ENCODE measurements at places on chromosomes 16 and 17. TPM values are rescaled to one million over a fixed set of nuclear protein-coding genes. Genes with fewer than 3 reads are reported as not detected.

The RGS9 gene
- total RNA-seq: 3.2 TPM

The VMO1 gene
- total RNA-seq: not detected

The GCGR gene
- total RNA-seq: not detected

The DNAAF8 gene
- total RNA-seq: 0.29 TPM

The RARA gene
- total RNA-seq: 71.2 TPM

DNA sequence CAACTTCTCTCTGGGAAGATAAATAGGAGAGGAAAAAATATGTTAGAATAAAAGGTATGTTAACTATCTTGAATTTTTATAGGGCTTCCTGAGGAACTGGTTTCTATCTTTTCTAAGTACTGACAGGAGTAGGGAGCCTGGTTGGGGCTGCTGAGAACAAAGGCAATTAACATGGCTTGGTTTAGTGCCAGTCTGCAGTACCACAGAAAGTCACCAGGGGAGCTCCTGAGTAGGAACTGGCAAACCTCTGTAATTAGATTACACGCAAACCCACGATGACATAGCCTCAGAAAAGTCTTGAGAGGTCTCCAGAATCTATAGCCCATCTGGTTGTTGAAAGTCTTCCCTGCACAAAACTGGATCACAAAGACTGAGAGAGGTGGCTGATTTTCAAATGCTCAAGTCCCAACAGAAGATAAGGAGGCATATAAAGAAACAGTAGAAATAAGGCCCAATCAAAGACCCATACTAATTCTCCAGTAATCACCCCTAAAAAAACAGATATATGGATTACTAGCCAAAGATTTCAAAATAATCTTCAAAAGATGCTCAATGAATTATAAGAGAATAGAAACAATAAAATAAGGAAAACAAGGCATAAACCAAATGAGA lies 11.7 kb upstream of the CNTNAP4 start:
- no peak for DNase-seq

- DNase-seq: no peak
These were observed 423.3 kb upstream of the MAF start for GRCh38 chr16:80023865-80024264.

DNA sequence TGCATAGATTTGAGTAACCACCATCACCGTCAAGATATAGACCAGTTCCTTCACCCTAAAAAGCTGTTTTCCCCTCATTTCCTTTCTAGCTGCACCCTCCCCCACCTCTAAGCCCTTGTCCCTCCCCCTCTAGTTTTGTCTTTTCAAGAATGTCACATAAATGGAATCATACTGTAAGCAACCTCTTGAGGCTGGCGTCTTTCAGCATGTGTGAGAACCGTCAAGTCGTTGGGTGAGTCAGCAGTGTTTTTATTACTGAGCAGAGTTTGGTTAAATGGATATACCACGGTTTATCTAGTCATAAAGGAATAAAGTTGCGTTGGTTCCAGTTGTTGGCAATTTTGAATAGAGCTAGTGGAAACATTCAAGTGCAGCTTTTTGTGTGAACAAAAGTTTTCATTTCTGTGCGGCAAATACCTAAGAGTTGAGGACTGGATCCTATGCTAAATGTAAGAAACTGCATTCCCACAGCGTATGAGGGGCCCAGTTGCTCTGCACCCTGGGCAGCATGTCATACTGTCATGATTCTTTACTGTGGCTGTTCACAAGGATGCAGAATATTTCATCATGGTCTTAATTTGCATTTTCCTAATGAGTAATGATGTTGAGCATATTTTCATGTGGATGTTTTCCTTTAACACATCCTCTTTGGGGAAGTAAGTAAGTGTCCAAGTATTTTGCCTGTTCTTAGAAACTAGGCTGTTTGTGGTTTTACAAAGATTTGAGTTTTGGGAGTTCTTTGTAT lies 264.3 kb downstream of the CPPED1 start:
- DNase-seq: no peak

DNA sequence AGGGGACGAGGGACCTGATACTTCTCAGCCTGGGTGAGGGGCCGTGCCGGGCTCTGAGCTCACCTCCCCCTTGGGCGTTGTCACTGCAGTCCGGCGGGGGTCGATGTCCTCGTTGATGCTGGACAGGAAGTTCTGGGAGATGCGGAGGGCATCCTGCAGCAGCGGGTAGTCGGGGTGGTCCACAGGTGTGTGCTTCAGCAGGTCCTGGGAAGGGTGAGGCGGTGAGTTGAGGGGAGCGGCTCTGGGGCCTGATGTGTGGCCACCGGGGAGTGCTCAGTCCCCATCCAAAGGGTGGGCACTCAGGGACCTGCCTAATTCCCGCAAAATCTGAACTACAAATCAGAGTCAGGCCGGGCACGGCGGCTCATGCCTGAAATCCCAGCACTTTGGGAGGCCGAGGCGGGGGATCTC lies 75.6 kb downstream of the TIMM22 start:
- DNase-seq: no peak

GRCh38 chr16:85888405-85889331 lies 10.3 kb upstream of the IRF8 start:
- no peak for DNase-seq

DNA sequence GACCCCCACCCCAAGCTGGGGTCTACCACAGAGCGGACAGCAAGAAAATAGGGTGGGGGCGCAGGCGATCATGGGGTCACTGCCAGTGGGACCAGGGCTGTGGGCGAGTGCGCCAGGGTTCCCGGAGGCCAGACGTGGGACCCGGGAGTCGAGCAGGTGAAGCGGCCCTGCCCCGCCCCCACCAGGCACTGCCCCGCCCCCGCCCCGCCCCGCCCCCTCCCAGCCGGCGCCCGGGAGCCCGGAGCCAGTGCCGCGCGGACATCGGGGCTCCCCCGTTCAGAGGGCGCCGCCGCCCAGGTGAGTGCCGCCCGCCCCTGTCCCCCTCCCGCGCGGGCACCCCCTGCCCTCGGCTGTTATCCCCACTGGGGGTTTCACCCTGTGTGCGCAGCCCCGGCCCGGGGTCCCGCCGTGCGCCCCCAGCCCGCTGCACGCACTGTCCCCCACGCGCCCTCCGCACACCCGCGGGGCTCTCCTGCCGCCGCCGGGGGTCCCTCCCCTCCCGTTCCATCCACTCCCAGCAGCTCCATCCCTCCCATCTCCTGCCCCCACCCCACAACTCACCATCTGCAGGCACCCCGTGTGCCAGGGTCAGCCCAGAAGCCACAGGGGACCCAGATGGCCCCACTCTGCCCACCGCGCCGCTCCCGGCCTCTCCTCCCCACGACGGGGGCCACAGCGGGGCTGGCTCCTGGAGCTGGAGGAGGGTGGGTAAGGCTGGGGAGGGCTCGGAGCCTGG lies at the start of gene SSTR5:
SSTR5 (plus strand) TSS at position 222 of the 736 bp plus-strand sequence. CDS start 6,122 bp downstream, outside the sequence.
- no peak for DNase-seq

DNA sequence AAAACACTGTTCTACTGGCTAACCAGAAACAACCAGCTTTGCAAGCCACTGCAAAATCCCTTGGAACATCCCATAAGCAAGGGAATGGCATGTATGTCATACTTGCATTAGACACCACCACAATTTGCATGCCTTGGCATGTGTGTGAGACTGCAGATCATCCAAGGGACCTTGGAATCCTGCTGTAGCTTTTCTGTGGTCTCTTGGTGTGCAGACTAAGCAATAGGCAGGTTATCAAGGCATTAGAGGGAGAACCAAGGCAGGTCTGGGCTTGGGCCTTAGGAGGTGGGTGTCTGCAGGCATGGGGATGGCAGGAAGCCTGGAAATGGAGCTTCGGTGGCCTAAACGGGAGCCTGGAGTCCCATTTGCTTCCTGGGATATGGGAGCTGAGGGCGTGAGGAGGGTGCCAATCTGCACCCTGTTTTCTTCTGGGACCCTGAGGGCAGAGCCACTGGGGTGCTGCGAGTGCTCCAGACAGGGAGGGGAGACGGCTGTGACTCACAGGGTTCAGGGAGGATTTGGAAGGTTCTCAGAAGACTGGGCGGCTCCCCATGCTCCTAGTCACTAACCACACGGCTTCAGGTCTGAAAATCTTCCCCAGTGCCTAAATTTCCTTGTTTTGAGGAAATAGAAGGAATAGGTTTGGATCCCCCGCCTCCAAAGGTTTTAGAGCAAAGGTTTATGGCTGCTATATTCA lies 36.6 kb downstream of the FAM20A start:
- no peak for DNase-seq

- DNase-seq: no peak
These were observed 69.4 kb upstream of the LHX1 start for GRCh38 chr17:36867716-36868341.

GRCh38 chr16:81633147-81633619 lies 145.9 kb upstream of the PLCG2 start:
- DNase-seq: no peak

DNA sequence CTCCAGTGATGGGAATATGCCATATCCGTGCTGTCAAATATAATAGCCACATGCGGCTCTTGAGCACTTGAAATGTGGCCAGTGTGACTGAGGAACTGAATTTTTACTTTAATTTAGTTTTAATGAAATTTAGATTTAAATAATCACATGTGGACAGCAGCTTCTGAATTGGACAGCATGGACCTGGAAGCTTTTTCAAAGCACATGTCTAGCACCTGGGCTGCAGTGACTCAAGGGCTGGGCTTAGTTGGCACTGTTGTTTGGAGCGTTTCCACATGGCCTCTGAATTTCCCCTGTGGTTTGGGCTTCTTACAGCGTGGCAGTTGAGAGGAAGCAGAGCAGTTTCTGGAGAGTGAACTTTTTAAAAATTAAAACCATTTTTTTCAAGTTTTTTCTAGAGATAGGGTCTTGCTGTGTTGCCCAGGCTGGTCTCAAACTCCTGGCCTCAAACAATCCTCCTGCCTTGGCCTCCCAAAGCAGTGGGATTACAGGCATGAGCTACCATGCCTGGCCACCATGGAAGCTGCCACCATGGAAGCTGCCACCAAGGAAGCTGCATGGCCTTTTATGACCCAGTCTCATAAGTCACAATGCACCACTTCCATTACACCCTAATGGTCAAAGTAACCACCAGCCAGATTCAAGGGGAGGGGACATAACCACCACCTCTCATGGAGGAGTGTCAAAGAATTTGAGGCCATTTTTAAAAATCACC lies 6.7 kb upstream of the TOB1 start:
- DNase-seq: no peak

- no peak for DNase-seq
These were observed 43.4 kb downstream of the CPD start for GRCh38 chr17:30422171-30422570.

DNA sequence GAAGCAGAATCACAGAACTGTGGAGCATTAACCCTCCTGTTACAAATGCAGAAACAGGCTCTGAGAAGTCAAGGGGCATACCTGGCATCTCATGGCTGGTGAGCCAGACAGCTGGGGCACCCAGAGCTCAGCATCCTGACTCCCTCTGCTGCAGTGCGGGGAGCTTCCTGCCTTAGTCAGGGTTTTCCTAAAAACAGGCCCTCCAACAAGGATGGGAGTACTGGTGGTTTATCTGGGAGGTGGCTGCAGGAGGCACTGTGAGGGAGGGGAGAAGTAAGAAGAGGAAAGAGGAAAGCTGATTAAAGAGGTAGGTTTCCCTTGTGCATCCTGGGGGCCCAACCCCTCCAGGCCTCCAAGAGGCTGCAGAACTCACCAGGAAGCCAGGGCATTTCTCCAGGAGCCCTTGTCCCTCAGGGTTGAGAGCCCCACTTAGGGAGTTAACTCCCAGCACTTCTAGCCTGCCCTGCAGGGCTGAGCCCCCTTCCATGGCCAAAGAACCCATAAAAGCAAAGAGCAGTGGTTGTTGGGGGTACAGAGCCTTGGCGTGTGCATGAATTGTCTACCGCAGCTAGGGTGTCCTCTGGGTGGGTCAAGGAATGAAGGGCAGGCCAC lies 261.5 kb upstream of the RPL38 start:
- no peak for DNase-seq

DNA sequence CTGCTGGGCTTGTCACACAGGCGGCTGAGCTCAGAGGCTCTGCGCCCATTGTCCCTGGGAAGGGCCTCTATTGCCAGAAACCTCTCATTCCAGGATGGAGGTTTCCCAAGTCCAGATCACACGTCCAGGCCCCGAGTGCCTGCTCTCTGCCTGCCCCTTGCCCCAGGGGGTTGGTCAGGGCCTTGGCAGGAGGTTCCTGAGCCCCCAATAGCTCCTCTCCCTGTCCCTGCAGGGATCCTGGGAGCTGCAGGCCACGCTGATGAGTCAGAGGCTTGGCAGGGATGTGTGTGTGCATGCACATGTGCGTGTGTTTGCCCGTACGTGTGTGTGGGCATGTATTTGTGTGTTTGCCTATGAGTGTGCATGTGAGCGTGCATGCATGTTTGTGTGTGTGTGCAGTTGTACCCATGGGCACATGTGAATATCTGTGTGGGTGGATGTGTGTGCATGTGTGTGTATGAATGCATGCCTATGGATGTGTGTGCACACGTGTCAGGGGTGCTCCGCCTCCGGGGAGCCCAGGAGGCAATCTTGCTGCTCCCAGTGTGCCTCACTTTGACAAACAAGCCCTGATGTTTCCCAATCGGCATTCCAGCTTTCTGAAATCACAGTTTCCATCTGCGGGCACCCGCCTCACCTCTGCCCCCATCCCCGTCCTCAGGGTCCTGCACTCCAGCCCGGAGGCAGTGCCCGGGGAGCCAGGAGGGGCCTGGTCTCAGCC lies 98.4 kb upstream of the GSE1 start:
- no peak for DNase-seq

DNA sequence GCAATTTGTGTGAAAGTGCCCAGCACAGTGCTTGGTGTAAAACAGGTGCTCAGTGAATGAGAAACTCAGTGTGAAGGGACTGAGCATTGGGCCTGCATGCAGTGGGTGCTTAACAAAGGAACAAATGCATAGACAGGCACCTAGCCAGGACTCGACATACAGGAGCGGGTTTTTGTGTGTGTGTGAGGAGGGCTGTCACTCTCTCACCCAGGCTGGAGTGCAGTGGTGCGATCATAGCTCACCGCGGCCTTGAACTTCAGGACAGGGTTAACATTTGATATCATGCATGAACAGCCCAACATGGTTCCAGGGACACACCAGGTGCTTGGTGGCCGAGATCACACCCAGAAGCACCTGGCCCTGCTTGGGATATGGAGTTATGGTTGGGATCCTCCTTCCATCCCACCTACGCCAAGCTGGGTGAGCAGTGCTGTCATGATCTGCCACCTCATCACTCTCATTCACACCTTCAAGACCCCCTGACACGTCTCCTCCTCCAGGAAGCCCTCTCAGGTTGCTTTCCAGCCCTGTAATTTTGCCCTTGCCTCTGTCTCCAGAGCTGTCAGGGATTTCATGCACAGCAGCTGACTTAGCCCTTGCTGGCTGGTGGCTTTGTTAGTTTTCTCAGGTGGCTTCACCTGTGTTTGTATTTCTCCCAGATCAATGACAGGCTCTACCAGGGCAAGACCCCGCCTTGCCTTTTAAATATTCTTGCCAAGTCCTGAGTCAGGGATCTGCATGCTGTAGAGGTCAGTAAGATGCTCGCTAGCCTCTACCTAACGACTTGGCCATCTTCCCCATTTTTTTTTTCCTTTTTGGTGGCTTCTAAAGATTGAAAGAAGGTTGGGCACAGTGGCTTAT lies 66.4 kb downstream of the OR1D5 start:
- no peak for DNase-seq

DNA sequence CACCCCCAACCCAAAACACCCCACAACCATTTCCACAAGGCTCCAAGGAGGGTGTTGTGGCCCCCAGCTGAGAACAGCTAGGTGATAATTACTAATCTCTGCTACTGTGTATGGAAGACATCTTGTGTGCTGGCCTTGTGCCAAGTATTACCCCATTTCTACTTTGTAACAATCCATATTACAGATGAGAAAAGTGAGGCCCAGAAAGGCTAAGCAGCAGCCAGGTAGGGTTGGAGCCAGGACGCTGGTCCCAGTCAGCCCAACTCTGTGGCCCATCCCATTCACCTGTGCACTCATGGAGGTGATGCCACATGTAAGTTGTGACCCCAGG lies 12.4 kb upstream of the PEMT start:
- no peak for DNase-seq

- DNase-seq: no peak
These were observed 11.7 kb downstream of the PAM16 start for GRCh38 chr16:4339455-4339854.

Data from activated B cell treated with CpG ODN at 0.5 μM for 24 hours (primary cell).